ENCODE measurements at places on chromosomes 12 and 14. TPM values are rescaled to one million over a fixed set of nuclear protein-coding genes. Genes with fewer than 3 reads are reported as not detected.
A peak's percentile ranks its signal among the peaks of the same experiment; 100 is the strongest.

Gene TRAFD1
- 69.7 TPM for total RNA-seq

Gene RFLNA
- total RNA-seq: not detected

Gene KLHDC1
- 0.90 TPM for total RNA-seq

Gene C12orf50
- not detected for total RNA-seq

DNA sequence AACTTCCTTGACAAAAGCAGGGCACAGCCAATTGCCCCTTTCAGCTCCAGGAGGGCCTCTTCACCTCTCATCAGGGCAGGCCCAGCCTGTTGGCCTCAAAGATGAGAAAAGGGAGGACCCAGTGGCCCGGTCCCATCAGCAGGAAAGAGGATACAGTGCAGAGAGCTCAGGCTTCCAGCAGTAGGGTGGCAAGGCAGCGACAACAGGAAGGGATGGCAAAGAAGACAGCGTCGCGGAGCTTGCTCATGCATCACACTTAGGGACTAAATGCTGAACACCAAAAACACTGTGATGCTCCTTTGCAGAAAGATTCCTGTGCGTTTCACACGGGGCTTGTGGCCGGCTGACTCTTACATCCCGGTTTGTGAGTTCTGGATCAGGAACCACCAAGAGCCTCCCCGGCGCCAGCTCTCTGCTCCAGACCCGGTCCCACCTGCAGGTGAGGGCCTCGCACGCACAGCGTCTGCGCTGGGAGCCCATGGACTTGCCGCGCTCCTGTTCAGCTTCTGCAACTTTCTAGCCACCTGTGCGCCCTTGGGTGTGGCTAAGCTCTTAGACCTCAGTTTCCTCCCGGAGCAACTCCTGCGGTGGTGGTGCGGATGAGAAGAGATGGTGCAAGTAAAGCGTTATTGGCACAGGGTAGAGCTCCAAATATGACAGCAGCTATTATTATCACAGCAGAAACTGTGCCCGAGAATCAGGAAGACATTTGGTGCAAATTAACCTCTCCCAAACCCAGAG lies 15.3 kb upstream of the BCL7A start:
- no peak for DNase-seq

DNA sequence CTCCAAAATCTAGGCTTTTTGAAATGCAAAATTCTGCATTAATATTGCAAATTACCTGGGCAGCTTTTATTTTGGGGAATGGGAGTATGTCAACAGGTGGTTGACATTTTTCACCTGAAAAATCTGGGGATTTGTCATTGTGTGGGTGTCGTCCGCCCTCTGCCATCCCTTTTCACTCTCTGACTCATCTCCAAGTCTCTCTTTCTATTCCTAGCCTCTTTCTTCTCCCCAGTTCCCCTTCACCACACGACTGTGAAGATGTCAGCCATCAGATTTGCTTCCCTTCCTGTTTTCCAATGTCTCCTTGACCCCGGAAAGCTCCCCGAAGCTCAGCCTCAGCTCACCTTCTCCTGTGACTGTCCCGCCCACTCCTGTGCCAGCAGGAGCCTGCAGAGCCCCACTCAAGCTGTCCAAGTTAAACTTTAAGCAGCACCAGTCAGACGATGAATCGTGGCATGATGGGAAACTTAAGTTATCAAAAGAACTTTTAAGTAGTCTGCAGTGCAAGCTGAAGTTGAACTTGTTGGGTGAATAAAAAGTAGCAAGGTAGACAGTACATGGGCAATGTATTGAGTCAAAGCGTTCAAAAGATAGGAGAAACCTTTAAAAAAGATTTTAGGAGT lies 590.2 kb downstream of the VRK1 start:
- no peak for DNase-seq

DNA sequence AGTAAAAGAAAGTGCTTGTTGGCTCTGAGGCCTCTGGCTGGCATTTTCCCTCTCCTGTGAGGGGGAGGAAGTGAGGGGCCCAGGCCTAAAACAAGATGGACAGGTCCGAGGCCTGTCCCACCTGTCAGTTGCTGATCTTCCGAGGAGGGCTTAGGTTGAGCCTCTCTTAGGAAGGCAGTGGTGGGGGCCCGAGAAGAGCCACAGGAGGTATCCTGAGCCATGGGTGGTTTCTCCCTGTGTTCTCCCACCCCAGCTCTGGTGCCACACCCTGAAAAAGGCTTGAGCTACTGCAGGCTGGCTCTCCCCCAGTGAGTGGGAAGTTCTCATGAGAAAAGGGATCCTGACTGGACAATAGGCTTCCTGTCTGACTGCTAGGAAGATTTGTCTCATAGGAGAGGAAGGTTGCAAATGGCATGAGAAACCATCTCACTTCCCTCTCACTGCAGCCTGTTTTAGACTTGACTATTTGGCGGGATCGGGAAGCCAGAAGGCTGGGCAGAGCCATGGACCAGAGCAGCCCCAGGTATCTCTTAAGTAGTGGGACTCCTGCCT lies 72.1 kb upstream of the SRSF5 start:
- peak; percentile 63 for DNase-seq

DNA sequence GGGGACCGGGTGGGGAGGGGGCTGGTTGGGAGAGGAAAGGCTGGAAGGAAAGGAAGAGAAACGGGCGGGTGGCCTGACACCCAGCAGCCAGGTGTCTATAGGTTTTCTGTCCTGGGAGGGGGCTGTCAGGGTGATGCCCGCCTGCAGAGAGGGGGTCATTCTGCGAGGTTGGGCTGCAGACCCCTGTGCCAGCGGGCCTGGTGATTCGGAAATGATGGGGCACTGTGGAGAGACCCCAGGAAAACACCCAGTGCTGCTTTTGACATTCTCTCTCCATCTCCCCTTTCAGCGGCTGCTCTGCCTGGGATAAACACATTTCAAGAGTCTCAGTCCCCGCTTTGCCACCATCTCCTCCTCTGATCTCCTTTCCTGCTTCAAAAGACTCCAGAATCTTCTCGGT lies 168.5 kb upstream of the RTL1 start:
- no peak for DNase-seq

- DNase-seq: no peak
Measured at GRCh38 chr12:122845041-122845864, 10.0 kb downstream of the HIP1R start.

Gene USP15
- total RNA-seq: 82.5 TPM

DNA sequence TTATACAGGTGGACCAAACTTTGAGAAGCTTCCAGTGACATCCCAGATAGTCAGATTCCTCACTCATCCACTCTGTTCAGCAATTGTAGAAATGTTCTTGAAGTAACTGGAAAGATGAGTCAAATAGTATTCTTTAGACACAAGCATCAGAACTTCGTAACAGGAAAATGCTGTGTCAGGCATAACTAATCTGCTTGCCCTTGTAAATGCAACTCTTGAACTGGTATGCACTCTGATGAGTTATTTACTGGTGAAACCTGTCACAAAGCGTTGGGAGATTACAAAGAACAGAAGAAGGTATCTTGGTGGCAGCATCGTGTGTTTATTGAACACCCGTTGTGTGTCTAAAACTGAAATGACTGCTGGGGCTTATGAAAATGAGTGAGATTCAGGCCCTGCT lies 10.8 kb upstream of the DUSP6 start:
- DNase-seq: no peak

DNA sequence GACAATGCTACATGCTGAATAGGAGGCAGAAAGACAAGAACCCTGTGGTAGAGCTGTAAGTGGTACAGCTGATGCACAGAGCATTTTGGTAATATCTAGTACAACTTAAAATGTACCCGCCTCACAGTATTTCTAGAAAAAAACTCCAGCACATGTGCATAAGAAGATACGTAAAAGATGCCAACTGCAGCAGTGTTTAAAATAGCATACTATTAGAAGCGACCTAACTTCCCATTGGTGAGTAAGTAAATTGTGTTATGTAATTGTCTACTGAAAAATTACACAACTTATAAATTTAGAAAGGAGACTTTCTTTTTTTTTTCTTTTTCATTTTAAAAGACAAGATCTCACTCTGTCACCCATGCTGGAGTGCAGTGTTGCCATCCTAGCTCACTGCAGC lies 114.3 kb upstream of the CAND1 start:
- no peak for DNase-seq

- DNase-seq: no peak
Measured at GRCh38 chr14:105333613-105334364, 19.2 kb downstream of the PACS2 start.

Gene LMNTD1
- total RNA-seq: 4.3 TPM

DNA sequence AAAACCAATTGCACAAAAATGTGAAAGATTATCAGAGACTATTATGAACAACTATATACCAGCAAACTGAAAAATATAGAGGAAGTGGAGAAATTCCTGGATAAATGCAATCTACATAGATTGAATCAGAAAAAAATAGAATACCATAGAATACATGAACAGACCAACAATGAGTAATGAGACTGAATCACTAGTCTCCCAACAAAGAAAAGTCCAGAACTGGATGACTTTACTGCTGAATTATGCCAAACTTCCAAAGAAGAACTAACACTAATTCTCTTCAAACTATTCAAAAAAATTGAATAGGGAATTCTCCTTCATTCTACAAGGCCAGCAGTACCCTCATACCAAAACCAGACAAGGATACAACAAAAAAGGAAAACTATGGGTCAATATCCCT lies 60.6 kb downstream of the GUCY2C start:
- DNase-seq: no peak

GRCh38 chr14:74475678-74476077 lies 17.4 kb downstream of the NPC2 start:
- peak; percentile 63 for DNase-seq

Measured in IMR-90 (cell line).